ENCODE measurements at places on chromosomes 2 and 18. TPM values are rescaled to one million over a fixed set of nuclear protein-coding genes. Genes with fewer than 3 reads are reported as not detected.

DNA sequence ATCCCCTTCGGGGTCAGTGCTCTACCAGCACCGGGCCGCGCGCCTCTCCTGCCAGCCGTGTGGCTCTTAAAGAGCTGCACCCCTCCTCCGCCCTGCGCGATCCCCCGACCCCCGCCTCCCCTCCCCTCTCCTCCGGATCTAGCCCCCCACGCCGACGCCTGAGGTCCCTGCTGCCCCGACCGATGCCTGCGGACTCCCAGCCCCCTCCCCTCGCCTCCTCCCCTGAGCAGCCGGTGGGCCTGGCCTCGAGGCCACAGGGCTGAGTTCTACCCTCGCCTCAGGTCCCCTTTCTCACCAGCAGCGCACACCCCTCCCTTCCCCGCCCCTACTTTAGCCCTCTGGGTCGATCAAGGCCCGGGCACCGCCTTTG is 5.8 kb upstream of the SIX3 start:
- no peak for DNase-seq

GRCh38 chr2:11716689-11717321 is 29.6 kb upstream of the LPIN1 start:
- no peak for DNase-seq

DNA sequence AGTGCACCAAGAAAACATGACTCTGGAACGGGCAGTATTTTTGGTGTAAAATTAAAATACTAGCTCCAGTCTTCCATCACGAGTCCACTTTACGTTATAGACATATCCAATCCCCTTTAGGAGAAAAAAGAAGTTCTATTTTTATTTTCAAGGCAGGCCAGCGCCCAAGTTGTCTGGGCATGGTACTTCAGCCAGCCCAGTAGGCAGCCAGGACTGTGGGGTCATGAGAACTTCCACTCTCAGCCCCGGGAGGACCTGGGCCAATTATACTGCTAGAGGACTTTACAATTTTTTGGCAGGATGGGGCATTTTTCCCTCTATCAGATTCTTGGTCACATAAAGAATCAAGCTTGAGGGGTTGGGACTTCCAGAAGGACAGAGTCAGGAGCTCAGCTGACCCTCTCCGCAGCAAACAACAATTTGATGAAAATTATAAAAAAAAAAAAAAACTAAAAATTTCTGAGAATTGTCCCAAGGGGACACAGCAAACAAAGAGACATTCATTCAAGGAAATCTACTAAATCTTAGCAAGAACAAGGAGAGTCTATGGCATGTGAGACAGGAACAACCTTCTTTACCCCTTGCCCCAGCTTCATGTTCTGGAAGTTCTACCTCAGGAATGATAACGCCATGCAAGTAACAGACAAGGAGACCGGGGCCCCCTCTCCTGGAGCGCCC is 37.3 kb upstream of the B3GNT2 start:
- DNase-seq = no peak

DNA sequence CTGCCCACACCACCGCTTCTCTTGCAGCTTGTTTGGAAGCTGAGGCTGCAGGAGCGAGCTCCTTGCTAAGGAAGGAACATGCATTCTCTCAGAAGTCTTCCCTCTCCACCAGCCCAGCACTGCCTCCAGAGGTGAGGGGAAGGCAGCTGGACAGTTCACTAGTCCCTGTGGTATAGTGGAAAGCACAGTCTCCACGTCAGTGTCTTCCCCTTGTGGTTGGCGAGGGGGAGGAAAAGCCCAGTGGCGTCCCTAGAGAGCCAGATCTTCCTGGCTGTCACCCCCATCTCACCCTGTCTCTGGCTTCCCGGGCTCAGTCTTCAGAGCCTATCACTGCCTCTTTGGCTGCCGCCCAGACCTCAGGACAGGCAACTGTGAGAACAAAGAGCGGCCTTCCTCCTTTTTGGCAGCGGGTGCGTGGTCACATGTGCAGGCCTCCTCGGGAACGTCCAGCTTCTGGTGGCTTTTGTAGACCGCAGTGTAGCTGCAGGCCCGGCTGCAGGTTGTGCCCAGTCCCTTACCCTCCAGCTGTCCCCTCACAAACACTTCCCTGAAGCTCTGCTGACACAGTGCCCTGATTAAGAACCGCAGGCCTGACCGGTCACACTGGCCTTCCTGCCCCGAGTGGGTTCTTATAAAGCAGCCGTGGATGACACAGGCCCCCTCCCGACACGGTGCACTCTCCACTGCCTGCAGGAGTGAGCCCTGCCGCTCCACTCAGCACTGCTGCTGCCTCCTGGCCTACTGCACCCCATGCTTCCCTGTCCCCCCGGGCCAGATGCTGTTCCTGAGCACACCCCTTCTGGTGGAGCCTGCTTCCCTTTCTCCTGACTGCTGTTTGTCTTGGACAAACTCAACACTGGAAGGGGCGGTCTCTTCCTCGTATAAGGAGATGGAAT is 90.9 kb downstream of the RNF144A start:
- DNase-seq = no peak

- no peak for DNase-seq
These were observed 312.9 kb downstream of the GULP1 start for GRCh38 chr2:188604579-188604978.

- DNase-seq = no peak
These were observed 83.4 kb upstream of the MAPRE2 start for GRCh38 chr18:34957864-34958259.

DNA sequence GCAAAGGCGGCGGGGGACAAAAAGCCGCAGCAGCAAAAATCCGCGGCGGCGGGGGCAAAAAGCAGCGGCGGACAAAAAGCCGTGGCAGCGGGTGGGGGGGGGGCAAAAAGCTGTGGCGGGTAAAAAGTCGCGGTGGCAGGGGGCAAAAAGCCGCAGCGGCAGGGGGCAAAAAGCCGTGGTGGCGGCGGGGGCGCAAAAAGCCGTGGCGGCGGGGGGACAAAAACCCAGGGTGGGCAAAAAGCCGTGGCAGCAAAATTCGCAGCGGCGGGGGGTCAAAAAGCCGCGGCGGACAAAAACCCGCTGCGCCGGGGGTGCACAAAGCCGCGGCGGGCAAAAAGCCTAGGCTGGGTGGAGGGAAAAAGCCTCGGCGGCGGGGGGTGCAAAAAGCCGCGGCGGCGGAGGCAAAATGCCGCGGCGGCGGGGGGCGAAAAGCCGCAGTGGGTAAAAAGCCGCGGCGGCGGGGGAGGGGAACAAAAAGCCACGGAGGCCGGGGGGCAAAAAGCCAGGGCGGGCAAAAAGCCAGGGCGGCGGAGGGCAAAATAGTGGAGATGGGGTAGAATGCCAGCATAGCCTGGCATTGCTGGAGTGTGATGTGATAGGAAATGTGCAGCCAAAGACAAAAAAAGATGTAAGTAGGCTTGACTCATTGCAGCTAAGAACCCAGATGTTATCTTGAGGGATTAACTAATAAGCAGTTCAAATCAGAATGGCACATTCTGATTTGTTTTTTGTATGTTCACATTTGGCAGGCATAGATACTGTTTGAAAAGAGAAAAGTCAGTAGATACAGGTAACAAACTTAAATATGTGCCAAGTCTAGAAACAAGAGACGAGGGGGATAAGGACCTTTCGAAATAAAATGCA is 1076.3 kb downstream of the RPIA start:
- no peak for DNase-seq

DNA sequence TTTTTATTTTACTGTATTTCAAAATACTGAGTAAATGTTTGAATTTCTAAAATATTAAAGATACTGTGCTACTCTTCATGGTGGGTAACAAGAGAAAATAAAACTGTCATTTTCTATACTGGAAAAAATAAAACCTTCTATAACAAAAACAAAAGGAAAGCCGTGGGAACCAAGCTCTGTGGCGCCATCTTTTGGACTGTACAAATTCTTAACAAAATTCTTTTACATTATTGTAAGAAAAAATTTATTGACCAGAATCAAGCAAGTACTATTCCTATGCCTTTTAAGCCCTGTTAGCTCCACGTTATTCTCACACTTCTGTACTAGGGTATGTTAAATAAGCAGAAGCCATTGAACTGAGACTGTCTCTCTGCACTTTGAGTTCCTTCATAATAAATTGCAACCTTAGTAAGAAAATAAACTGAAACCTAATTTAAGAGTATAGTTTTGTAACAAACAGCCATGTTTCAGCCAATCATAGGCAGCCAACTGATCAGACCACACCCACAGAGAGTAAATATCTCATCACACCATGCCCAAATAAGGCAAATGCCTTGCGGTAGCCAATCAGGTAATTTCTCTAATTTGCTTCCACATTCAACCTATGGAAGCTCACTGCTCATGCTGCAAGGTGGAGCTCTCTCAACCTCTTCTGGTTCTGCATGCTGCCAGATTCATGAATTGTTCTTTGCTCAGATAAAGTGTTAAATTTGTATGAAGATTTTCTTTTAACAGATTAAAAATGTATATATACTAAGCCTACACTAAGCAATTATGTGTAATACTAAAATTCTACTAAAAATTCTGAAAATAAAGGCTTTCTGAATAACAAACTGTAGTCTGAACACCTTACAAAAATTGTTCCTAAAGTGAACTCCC is 42.2 kb downstream of the HIBCH start:
- no peak for DNase-seq

GRCh38 chr2:1283871-1284270 is 129.4 kb upstream of the TPO start:
- no peak for DNase-seq

- no peak for DNase-seq
These were observed 11.1 kb downstream of the RHOB start for GRCh38 chr2:20457661-20458630.

DNA sequence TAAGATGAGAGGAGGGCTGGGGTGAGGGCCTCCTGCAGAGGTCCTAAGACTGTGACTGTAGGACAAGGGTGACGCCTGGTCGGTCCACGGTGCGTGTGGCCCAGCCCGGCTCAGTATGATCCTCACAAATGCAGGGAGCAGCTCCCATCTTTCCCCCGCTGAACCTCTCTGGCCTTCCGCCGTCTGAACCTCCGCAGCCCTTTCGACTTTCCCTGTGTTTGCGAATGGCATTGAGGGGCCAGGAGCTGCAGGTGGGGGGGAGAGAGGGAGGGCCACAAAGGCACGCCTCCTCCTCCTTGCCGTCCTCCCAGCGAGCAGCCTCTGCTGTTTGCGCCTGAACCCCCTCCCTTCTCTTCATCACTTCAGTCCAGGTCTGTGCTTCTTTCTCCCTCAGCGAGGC is 68.6 kb upstream of the PXDN start:
- DNase-seq = no peak

- DNase-seq = peak; percentile 85
These were observed at the start of gene OSR1 for GRCh38 chr2:19358242-19359020. Gene OSR1, minus strand, starts transcription at chr2:19358623. Its CDS starts 4,818 bp downstream, at chr2:19353805.

GRCh38 chr2:238720232-238720672 is 127.6 kb upstream of the TWIST2 start:
- peak; percentile 90 for DNase-seq

- no peak for DNase-seq
These were observed 247.9 kb downstream of the HDAC4 start for GRCh38 chr2:239152916-239153305.

DNA sequence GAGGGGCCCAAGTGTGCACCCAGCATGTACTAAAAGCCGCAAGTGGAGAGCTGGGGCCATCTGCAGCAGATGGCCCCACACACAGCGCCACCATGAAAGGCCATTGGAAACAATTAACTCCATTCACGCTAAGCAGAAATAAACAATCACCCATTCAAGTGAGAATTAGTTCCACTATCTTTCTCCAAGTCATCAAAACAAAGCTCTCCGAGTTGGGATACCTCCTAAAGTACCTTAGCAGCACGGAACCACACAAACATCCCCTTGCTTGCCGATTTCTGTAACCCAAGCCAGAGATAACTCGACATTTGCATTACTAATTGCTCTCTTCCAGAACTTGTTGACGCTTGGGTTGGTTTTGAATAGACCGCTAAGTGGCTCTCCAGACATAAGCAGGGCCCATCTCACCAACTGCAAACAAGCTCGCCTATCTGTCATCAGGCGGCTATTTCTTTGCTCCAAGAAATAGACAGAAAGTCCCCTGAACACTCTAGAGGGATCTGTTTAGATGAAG is 840.6 kb upstream of the SALL3 start:
- peak; percentile 69 for DNase-seq

DNA sequence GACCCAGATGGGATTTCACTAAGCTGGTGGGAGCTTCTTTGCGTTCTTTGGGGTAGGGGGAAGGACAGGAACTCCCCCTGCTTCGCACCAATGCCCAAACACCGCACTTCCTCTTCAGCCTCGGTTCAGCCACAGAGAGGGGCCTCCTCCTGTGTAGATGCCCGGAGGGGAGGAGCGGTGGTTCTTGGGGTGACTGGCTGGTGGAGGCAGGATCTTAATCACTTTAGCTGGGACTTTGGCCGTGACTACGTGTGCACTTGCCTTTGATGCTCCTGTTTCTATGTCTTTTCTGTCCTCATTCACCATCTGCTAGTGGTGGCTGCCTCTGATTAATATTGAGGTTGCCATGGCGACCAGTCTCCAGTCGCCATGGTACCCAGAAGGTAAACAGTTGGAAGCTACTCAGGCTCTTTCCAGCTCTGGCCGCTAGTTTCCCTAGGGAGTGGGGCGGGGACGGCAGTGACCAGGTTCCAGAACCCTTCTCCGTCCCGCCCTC is 1.9 kb downstream of the CNGA3 start:
- DNase-seq = peak; percentile 75

DNA sequence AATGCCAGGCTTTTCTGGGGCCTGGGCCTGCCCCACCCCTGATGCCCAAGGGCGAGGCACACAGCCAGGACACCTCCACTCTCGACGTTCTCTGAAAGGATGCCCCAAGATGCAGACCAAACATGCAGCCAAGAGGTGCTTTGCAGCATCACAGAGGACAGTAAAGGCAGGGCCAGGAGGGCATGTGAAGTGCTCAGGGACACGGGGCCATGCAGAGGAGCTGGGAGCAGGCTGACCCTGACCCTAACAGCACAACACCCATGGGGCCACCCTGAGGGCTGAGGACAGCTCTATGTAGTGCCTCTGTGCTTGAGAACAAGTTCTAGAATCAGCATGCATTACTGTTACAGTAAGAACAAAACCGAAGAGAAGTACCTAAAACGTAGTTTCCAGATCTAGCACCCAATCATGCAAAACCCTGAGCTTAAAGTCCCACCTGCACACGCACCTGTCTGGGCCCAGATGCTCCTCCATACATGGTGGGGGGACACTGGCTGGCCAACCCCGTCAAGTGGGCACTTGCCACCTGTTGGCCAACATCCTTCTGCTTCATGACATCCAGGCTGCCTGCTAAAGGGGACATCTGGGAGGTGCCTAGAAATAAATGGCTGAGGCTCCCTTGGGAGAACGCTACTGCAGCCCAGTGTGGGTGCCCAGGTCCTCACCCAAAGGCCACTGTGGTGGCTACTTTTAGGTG is 15.4 kb downstream of the HS6ST1 start:
- no peak for DNase-seq

- no peak for DNase-seq
These were observed 115.2 kb downstream of the DIS3L2 start for GRCh38 chr2:232076736-232077135.

GRCh38 chr2:180539541-180539940 is 440.9 kb upstream of the UBE2E3 start:
- no peak for DNase-seq

Gene RAD51AP2
- total RNA-seq = not detected

Gene FSIP2
- 1.8 TPM for total RNA-seq

Gene TUBA4B
- not detected for total RNA-seq

Gene KIF1A
- 204 TPM for total RNA-seq

Gene FOXI3
- total RNA-seq = 18.3 TPM

Gene CARF
- total RNA-seq = 3.5 TPM

Gene SERPINB4
- total RNA-seq = 4.3 TPM

Gene TCF23
- not detected for total RNA-seq

Gene CCDC141
- total RNA-seq = 1.0 TPM
